ENCODE measurements at places on chromosomes 2 and 18. TPM values are rescaled to one million over a fixed set of nuclear protein-coding genes. Genes with fewer than 3 reads are reported as not detected.

TGFA gene
- total RNA-seq: 0.86 TPM

FOXI3 gene
- total RNA-seq: not detected

ALPP gene
- total RNA-seq: not detected

IL1RL2 gene
- total RNA-seq: not detected

FZD7 gene
- total RNA-seq: 0.44 TPM

GRCh38 chr2:162490052-162490717 is 146.3 kb downstream of the GCA start:
- H3K4me1 ChIP-seq: no peaks in the 10 kb centered on the region
- no peak overlapping the region for H3K4me3 ChIP-seq
- no peaks in the 10 kb centered on the region for H3K27me3 ChIP-seq
- no peak overlapping the region for H3K27ac ChIP-seq

DNA sequence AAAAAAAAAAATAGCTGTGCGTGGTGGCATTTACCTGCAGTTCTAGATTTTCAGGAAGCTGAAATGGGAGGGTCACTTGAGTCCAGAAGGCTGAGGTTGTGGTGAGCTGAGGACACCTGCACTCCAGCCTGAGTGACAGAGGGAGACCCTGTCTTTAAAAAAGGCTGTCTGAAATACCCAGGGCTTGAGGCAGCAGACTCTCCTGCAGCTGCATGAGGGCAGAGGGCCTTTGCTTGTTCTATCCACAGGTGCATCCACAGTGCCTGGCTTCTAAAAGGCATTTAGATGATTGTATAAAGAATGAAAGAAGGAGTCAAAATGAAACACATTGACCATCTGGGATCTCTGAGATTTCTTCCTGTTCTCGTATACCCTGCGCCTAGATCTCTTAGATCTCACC is 152.9 kb downstream of the MGAT5 start:
- DNase-seq: no peak
- no peaks in the 10 kb centered on the region for H3K27me3 ChIP-seq
- peaks cover 31% of the 10 kb centered on the region for H3K4me1 ChIP-seq
- H3K36me3 ChIP-seq: peaks cover 15% of the 10 kb centered on the region
- H3K4me3 ChIP-seq: no peak overlapping the region

- DNase-seq: no peak
- no peaks in the 10 kb centered on the region for H3K27me3 ChIP-seq
- H3K4me1 ChIP-seq: no peaks in the 10 kb centered on the region
These were observed 804.3 kb downstream of the DCDC2C start for GRCh38 chr2:4507661-4508060.

DNA sequence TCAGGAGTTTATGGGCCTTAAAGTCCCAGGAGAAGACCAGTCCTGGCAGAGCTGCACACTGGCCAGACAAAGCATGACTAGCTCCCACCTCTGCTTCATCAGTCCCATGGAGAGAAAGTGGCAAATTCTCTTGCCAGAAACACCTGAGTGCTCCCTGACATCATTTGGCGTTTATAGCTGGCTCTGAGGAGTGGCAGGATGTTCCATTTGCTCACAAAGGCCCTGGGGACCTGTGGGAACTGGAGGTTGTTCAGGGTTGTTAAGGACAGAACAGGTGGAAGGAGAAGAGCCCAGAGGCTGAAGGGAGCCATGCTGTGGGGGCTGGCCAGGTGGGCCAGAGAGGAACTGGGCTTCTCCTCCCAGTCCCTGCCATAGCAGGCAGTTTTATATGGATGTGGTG is 56.1 kb downstream of the RPL37A start:
- no peak overlapping the region for H3K27ac ChIP-seq
- peaks cover 11% of the 10 kb centered on the region for H3K4me1 ChIP-seq
- H3K27me3 ChIP-seq: peaks cover 4% of the 10 kb centered on the region
- H3K4me3 ChIP-seq: no peak overlapping the region
- H3K36me3 ChIP-seq: no peaks in the 10 kb centered on the region
- DNase-seq: no peak

- H3K36me3 ChIP-seq: peaks cover 61% of the 10 kb centered on the region
- H3K4me3 ChIP-seq: peak overlapping the region; percentile 4
- peak overlapping the region; percentile 28 for H3K27ac ChIP-seq
- DNase-seq: no peak
- peaks cover 73% of the 10 kb centered on the region for H3K4me1 ChIP-seq
These were observed 18.1 kb downstream of the BCL2 start for GRCh38 chr18:63301434-63301833.

DNA sequence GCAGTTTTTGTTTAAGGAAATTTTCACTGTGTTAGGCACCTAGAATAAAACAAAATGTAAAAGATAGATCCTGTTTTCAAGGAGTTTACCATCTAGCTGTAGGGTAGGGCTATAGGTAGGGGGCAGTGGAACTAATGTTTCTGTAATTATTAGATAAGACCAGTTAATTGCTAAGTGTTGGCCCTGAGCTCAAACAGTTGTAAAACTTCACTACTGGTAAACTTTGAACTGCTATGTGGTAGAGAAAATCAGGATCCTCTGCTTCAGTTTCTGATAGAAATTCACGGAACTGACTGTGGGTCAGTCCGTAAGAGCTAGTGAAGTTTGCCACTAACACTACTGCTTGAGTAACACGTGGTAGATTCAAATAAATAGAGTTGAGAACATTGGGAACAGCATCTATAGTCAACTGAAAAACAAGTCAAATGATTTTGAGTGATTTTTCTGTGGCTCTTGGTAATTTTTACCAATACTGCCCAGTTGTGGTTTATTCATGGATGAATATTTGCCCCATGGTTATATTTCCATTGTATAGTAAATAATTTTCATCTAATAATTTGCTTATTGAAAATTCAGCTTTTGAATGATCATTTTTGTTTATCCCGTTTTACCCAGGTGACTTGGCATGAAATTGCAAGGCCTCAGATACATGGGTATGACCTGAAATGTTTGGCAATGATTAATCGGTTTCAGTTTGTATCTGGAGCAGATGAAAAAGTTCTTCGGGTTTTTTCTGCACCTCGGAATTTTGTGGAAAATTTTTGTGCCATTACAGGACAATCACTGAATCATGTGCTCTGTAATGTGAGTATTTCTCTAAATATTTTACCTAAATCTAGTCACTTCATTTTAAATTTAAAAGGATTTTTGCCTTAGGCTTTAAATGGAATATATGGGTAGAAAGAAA is 26.4 kb downstream of the ELP2 start:
- H3K4me1 ChIP-seq: peaks cover 8% of the 10 kb centered on the region
- no peaks in the 10 kb centered on the region for H3K27me3 ChIP-seq
- DNase-seq: no peak
- H3K36me3 ChIP-seq: peaks cover 38% of the 10 kb centered on the region

DNA sequence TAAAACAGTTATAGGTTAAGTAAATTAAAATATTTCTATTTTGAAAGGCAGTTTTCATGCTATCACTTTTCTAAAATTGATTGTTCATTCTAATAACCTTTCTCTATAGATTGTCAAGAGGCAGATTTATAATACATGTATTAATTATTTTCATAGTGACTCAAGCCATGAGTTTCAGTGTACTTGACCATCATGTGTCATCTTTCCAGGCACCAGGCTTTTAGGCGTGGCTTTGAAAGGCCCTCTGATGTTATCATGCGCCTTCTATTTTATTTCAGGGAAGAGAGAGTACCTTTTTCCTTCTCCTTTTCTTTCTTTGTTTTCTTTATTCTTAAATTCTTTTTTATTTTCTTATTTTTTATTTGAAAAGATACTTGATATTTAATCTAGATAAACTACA is 128.3 kb upstream of the ETAA1 start:
- no peak overlapping the region for H3K27ac ChIP-seq
- H3K27me3 ChIP-seq: peaks cover 5% of the 10 kb centered on the region
- no peak overlapping the region for H3K4me3 ChIP-seq
- H3K36me3 ChIP-seq: no peaks in the 10 kb centered on the region

DNA sequence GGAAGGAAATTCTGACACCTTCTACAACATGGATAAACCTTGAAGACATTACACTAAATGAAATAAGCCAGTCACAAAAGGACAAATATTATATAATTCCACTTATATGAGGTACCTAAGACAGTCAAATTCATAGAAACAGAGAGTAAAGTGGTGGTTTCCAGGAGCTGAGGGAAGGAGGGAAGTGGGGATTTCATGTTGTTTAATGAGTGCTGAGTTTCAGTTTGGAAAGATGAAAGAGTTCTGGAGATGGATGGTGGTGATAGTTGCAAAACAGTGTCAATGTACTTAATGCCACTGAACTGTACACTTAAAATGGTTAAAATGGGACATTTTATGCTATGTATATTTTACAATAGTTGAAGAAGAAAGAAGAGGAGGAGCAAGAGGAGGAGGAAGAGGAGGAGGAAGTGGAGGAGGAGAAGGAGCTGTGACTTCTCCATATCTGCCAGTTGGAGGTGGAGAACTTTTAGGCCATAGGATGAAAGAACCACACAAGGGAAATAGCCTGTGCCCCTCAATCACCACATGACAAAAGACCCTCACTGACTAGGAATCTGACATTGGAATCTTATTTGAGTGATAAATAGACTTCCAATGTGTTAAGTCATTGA is 55.3 kb upstream of the LGALSL start:
- no peak overlapping the region for H3K27ac ChIP-seq
- peaks cover 10% of the 10 kb centered on the region for H3K27me3 ChIP-seq
- DNase-seq: no peak
- no peak overlapping the region for H3K4me3 ChIP-seq

DNA sequence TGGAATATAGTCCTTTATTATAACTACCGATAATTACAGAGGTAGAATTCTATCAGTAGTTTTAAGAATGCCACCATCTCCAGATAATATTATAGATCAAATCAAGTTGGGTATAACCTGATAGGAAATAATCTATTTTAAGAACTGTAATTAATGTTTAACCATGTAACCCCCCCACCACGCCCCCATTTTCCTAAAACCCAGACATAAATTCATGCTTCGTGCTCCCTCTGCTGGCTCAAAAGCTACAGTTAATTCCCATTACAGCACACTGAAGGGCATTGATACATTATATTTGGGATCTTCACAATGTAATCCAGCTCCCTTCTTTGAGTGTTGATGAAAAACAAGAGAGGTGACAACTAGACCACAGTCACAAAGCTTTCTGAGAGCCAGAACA is 228.0 kb upstream of the SMAD7 start:
- peaks cover 2% of the 10 kb centered on the region for H3K36me3 ChIP-seq
- no peak overlapping the region for H3K27ac ChIP-seq
- no peak overlapping the region for H3K4me3 ChIP-seq
- peaks cover 16% of the 10 kb centered on the region for H3K4me1 ChIP-seq
- DNase-seq: no peak
- H3K27me3 ChIP-seq: no peaks in the 10 kb centered on the region

Data from activated naive CD8-positive, alpha-beta T cell treated with anti-CD3 and anti-CD28 coated beads, Interleukin-2, amount 10 ng/mL, durations not matched to agents 7 days and 5 days (primary cell).